ENCODE measurements at places on chromosomes 1 and 21.

GRCh38 chr1:224541901-224542630 is 74.1 kb upstream of the CNIH3 start:
- no peak for DNase-seq

- no peak for DNase-seq
Observed at GRCh38 chr1:118159569-118159968, 25.5 kb downstream of the SPAG17 start.

DNA sequence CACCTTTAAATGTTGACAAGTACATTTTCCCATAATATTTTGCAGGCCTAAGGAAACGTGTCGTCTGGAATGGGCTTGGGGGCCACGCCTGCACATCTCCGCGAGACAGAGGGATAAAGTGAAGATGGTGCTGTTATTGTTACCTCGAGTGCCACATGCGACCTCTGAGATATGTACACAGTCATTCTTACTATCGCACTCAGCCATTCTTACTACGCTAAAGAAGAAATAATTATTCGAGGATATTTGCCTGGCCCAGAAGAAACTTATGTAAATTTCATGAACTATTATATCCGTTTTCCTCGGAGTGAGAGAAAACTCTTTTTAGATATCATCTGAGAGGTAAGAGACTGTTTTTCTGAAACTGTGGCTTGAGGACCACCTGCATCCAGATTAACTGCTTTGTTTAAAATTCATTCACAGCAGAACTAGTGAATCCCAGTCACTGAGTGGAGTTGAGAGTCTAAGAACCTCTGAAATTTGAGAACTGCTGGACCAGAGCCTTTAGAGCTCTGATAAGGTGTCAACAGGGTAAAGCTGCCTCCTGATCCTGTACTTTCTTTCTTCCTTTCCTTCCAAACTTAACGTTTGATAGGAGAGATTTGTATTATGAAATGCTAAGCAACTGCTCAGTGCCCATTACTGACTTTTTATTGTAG is 811 bp downstream of the EXO1 start:
- DNase-seq = no peak

GRCh38 chr1:204565617-204566582 is 49.7 kb downstream of the MDM4 start:
- DNase-seq = peak; percentile 53

DNA sequence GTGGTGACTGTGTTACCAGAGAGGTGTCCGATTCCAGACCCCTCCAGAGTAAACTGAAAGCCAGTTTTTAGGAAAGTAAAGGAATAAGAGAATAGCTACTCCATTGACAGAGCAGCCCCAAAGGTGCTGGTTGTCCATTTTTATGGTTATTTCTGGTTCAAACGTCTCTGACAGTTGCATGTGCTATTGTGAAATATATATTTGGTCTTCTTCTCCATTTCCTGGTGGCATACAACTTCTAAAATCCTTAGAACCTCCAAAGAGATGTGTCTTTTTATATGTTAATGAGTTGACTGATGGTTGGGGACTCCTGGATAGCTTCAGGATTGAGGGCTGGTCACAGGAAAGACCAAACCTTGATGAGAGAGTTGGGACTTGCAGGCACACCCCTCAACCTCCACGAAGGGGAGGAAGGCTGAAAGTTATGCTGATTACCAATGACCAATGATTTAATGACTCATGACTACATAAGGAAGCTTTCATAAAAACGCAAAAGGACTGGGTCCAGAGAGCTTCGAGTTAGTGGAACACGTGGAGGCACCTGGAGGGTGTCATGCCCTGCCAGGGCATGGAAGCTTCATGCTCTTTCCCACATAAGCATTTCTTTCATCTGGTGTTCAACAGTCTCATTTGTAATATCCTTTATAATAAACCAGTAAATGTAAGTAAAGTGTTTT is 100.7 kb downstream of the SLC16A1 start:
- DNase-seq = no peak

DNA sequence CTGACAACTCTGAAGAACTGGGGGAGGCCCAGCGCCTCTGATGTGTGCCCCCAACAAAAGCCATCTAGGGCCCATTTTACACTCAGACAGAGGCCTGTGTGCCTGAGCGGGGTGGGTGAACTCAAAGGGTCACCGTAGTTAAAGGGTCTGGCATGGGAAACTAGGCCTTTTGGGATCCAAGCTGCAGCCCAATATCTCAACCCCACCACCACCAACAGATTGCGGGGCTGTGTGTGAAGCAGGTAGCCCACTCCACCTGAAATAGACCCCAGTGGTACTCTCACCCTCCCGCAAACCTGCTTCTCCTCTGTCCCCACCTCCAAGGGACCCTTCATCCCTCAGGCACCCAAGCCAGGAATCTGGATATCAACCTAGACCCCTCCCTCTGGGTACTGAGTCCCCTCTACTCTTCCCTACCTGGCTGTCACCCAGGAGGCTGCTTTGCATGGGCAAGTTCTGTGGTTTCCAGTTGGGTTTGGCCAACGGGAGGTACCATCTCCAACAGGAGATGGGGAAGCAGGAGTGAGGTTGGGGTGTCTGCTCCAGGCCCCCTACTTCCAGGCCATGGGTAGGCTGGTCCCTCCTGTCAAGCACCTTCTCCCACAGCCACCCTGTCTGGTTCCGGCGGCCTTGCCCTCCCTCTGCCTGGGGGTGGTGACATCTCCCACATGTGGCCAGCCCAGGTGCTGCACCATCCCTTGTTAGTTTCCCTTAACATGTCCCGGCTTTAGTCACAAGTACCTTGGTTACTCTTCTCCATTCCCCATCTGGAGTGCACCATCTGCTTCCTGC is 35.2 kb upstream of the LRP8 start:
- DNase-seq = no peak

- no peak for DNase-seq
Observed at GRCh38 chr1:166874464-166874863, 1.6 kb downstream of the TADA1 start.

DNA sequence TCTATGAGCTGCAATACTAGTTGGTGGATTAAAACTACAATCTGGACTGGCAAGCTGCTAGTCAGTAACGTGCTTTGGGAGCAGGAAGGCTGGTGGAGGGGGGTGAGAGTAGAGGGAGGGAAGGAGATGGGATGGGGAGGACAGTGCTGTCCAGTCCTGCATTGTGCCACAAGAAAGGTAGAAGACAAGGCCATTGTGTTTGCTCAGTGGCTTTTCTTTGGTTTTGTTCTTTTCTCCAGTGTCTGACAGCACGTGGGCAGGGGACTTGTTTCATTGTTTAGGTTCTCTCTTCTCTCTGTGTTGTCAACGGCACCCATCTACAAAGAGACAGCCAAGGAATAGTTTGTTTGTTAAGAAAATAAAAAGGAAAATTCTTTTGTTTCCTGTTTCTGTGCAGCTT is 362.8 kb upstream of the PLXNA2 start:
- no peak for DNase-seq

GRCh38 chr1:244901400-244902015 is 37.2 kb upstream of the HNRNPU start:
- DNase-seq = no peak

- no peak for DNase-seq
Observed at GRCh38 chr1:101241485-101242225, 4.8 kb downstream of the S1PR1 start.

DNA sequence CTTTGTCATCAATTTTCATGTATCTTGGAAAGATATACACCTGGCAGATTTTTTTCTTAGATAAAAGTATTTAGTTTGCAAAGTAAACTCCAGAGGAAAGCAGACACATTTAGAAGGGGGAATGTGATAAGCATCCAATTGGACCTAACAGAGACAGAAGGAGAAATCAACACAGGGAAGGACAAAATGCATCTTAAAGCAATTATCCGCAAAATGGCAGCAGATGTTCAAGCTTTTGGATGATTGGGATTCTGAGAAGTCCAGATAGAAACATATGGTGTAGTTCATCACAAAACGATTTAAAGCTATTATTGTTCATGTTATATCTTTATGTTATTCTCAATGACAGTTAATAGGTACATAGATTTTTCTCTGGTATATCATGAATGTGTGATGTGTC is 1153.1 kb upstream of the B3GALT2 start:
- no peak for DNase-seq

DNA sequence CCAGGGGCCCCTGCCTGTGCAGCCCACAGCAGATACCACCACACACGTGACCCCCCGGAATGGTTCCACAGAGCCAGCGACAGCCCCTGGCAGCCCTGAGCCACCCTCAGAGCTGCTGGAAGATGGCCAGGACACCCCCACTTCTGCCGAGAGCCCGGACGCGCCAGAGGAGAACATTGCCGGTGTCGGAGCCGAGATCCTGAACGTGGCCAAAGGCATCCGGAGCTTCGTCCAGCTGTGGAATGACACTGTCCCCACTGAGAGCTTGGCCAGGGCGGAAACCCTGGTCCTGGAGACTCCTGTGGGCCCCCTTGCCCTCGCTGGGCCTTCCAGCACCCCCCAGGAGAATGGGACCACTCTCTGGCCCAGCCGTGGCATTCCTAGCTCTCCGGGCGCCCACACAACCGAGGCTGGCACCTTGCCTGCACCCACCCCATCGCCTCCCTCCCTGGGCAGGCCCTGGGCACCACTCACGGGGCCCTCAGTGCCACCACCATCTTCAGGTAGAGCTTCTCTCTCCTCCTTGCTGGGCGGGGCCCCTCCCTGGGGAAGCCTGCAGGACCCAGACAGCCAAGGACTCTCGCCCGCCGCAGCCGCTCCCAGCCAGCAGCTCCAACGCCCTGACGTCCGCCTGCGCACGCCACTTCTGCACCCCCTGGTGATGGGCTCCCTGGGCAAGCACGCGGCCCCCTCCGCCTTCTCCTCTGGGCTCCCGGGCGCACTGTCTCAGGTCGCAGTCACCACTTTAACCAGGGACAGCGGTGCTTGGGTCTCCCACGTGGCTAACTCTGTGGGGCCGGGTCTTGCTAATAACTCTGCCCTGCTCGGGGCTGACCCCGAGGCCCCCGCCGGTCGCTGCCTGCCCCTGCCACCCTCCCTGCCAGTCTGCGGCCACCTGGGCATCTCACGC is 51.0 kb downstream of the COL18A1 start:
- DNase-seq = no peak

DNA sequence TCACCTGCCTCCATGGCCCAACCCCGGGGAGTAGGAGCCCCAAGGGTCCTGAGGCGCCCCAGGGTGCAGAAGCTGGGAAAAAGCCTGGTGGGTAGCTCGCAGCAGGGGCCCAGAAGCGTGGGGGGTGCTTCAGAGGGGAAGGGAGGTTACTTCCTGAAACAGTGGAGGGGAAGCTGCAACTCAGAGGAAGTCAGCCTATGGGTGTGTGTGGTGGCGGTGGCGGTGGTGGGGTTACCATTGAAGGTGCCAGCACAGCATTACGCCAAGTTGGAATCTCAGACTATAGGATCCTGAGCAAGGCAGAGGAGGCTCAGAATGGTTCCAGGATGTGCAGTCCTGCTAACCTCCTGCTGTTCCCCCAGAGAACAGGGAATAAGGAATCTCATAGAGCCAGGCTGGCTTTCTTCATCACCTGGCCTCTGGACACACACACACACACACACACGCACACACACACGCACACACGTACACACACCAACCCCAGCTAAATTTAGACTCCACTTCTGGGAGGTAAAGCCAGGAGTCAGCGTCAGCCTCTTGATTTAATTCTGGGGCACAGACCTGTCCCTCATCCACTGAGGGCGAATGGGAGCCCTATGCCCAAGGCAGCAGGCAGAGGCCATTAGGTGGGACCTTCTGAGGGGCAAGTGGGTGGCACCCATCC is 1.3 kb downstream of the DENND4B start:
- DNase-seq = no peak

DNA sequence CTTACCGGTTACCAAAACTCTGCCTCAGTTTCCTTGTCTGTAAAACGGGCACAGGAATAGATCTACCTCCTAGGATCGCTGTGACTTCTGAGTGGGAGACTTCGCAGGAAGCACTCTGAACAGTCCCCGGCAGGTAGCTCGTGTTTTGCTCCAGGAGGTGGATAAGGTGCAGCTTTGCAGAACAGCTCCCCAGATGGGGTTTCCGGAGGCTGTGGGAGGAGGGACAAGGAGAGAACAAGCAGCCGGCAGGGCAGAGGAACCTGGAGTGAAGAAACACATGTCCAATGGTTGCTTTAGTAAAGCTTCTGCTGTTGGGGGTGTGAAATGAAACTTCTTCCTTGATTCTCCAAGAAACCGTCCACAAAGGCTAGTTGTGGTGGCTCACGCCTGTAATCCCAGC is 95.5 kb upstream of the TARDBP start:
- no peak for DNase-seq

- DNase-seq = no peak
Observed at GRCh38 chr1:112707221-112708001, 484 bp upstream of the RHOC start.

GRCh38 chr1:25091658-25092057 is 140.6 kb downstream of the SYF2 start:
- no peak for DNase-seq
